Bladder microvascular endothelial cell (primary cell): ENCODE measurements at places on chromosomes 12 and 14. TPM values are rescaled to one million over a fixed set of nuclear protein-coding genes. Genes with fewer than 3 reads are reported as not detected.

The ENDOU gene
- total RNA-seq = under 0.01 and 0.13 TPM in 2 replicates

The GPATCH2L gene
- total RNA-seq = 25.9 and 74.3 TPM in 2 replicates

The SRRM4 gene
- not detected in 2 replicates for total RNA-seq

The RND1 gene
- 5.5 and 12.0 TPM in 2 replicates for total RNA-seq

The ANO4 gene
- 0.16 and 0.94 TPM in 2 replicates for total RNA-seq

The FOXN4 gene
- total RNA-seq = not detected in 2 replicates

The JPH4 gene
- under 0.01 TPM in 1 of 2 replicates, not detected in the other for total RNA-seq

The AMN gene
- total RNA-seq = under 0.01 and 0.25 TPM in 2 replicates

The PIWIL1 gene
- not detected in 2 replicates for total RNA-seq

The LIN7A gene
- 0.31 and 0.32 TPM in 2 replicates for total RNA-seq

The PRPH gene
- not detected in 2 replicates for total RNA-seq

The RAB5B gene
- 30.6 and 52.0 TPM in 2 replicates for total RNA-seq

The ADAM21 gene
- total RNA-seq = 0.32 and 0.44 TPM in 2 replicates

The TAS2R50 gene
- 1.1 and 9.0 TPM in 2 replicates for total RNA-seq

The ACVRL1 gene
- total RNA-seq = 413 and 443 TPM in 2 replicates

The KRT1 gene
- total RNA-seq = not detected in 2 replicates

The SYT1 gene
- 3.6 and 28.8 TPM in 2 replicates for total RNA-seq

The BTBD6 gene
- 51.5 and 56.8 TPM in 2 replicates for total RNA-seq

The CISTR gene
- total RNA-seq = not detected in 2 replicates

The DNAJC22 gene
- 0.16 and 0.94 TPM in 2 replicates for total RNA-seq

The PRB2 gene
- total RNA-seq = not detected in 2 replicates

The CACNA1C gene
- under 0.01 TPM in 2 replicates for total RNA-seq

The EIF2S3B gene
- 0.32 and 0.69 TPM in 2 replicates for total RNA-seq

The CLEC7A gene
- 0.16 and 0.25 TPM in 2 replicates for total RNA-seq

The TMEM106C gene
- 49.1 and 71.1 TPM in 2 replicates for total RNA-seq

The TCTN1 gene
- 6.0 and 12.1 TPM in 2 replicates for total RNA-seq

The ZC2HC1C gene
- total RNA-seq = 0.49 and 0.63 TPM in 2 replicates

The SPATS2 gene
- total RNA-seq = 20.2 and 31.6 TPM in 2 replicates
